Esophagus squamous epithelium (tissue), 5 donors: ENCODE measurements at places on chromosomes 16 and 17. TPM values are rescaled to one million over a fixed set of nuclear protein-coding genes. Genes with fewer than 3 reads are reported as not detected.

DNA sequence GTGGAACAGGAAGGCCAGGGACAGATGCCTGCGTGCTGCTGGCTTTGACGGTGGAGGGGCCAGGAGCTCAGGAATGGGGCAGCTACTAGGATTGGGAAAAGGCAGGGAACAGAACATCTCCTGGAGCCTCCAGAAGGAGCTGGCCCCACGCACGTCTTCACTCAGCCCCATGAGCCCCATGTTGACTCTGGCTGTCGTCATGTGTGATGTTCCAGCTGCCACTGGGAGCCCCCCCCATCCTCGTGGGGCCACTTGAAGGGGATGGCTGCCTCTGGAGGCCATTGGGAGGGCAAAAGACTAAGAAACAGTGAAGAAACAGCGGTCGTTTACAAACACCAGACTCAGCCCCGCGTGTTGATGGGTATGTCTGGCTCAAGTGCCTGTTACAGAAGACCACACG, 18.5 kb upstream of the APRT start:
- no peak for DNase-seq

DRC7 gene
- not detected for total RNA-seq

DNA sequence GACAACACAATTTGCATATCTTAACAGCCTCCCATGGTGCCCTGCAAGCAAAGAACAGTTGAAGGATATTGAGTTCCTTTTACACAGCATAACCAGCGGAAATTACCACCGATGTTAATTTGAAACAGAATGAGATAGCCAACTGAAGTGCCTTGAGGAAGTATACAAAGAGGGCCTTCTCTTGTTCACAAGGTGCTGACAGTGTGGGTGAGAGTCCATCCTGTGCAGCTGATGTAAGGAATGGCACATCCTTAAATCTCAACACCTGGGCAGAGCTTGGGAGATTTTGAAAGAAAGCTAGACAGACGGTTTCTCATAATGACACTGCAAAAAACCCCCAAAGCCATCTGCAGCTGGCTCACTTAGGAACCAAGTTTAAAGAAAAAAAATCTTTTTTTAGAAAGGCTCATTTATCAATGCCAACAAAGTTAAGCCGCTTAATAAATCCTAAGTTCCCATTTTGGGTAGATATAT, 818.6 kb downstream of the KCNJ2 start:
- no peak for DNase-seq

DNA sequence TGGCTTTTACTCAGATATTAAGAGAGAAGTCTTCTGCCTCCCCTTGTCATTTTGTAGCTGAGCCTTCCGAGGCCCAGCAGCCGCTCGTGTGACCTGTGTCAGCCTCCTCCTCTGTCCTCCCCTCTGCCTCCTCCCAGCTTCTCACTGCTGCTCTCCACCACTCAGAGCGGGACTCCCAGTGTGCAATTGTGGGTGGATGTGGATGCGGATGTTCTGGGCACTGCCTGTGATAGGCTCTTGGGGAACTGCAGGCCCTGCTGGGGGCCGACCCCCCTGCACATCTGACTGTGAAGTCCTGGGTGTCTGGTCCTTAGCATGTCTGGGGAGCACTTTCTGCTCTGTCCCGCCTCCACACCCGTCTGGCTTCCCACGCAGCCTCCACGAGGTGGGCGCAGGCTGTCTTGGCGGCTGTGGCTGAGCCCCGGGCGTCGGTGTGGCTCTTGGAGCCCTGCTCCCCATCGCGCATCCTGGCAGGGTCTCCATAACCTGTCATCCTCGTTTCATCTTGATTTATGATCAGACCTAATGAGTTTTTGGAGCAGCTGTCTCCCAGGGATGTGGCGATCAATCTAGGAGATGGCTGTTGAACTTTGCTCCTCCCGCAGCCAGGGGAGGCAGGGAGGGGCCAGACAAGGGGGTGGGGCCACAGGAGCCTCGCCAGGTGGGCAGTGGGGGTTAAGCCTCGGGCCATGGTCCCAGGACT, 28.1 kb downstream of the GRIN2C start:
- no peak for DNase-seq

DNA sequence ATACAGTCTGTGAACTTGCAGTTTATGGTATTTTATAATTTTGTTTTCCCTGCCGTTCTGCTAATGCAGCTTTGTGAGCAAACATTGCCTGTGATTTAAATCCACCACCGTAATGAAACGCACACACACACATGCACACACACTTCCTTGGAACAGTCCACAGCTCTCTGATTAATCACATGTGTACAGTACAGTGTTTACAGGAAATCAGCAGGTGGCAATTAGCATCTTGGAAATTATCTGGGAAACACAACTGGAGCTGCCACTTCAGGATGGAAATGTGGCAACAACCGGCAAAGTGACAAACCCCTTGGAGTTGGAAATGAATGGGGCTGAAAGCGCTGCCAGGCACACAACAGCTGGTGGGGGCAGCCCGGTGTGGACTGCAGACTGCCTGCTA, 12.9 kb upstream of the ZKSCAN2 start:
- no peak for DNase-seq

GRCh38 chr17:78179372-78179771, 7.5 kb downstream of the TK1 start:
- no peak for DNase-seq

DNA sequence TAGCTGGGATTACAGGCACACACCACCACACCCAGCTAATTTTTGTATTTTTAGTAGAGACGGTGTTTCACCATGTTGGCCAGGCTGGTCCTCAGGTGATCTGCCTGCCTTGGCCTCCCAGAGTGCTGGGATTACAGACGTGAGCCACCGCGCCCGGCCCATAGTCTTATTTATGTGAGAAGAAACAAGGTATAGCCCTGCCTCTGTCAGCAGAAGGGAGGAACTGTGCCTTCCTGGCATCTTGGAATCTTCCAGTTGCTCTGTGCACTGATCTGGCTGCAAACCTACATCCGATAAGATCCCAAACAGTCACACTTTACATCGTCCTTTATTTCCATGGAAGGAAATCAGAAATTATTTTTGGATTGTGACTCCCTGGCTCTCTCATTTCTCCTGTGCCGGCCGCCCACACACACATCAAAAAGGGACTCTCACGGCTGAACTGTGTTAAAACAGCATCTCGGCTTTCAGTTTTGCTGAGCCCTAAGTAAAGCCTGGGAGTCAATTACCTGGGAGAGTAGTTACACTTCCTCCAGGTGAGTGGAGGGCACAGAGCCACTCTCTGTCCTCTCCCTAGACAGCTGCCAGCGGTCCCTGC, 23.3 kb downstream of the WIPI1 start:
- no peak for DNase-seq

LRRC37A3 gene
- total RNA-seq: 3.4 TPM

- no peak for DNase-seq
These were observed 4.4 kb upstream of the PVALEF start for GRCh38 chr17:81160747-81161453.

- DNase-seq: no peak
These were observed 129.6 kb downstream of the ENGASE start for GRCh38 chr17:79204261-79204660.

DNA sequence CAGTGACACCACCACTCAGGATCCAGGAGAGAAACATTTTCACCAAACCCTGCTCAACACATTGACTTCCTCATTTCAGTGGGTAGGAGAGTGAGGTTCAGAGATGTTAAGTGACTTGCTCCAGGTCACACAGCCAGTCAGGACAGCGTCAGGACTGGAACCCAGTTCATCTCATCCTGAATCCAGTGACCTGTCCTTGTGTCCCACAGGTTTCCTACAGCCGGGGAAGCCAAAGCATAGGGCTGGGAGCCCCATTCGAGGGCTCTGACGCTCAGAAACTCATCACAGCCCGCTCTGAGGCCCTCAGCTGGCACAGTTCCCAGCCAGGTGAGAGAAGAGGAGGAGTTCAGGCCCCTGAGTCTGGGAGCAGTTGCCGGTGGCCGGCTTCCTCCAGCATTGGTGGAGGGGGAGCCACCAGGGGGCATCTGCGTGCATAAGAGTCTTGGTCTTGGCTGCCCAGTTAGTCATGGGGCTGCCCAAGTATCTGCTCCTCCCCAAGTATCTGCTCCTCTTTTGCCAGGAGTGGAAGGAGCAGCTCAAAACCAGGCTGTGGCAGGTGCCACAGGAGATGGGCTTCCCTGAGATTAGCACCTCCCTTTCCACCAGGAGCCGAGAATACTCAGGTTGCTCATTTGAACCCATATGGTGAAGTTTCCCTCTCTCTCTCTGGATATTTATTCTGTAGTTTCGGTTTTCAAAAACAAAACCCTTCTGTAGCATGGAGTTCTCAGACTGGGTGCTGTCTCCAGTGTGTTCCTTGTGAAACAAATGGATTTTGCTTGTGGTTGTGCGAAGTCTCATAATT, 56.0 kb downstream of the TNFRSF13B start:
- DNase-seq: no peak

GRCh38 chr16:10312784-10313724, 72.8 kb upstream of the ATF7IP2 start:
- no peak for DNase-seq

- DNase-seq: no peak
These were observed at the start of gene USP43 for GRCh38 chr17:9644910-9645751. USP43 (plus strand) TSS chr17:9645517; CDS start chr17:9645633, 116 bp downstream.

GRCh38 chr17:58189436-58190146, 2.9 kb upstream of the EPX start:
- no peak for DNase-seq

DNA sequence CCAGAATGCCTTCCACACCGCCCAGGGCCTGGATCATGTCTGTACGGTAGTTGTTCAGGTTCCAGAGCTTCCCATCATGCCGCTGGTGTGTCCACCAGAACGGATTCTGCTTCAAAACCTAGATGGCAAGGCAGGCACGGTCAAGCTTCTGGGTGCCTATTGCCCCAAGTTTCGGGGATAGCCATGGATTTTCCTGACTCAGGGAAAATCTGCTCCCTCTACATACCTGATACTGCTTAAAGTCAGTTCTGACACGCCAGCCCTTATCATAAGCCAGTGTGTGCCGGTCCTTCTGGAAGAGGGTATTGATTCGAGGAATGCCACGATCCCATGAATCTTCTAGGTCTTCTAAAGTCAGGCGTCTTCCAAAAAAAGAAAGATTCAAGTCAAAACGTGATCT, 11.4 kb upstream of the RILP start:
- no peak for DNase-seq

HS3ST4 gene
- total RNA-seq: 0.15 TPM

DNA sequence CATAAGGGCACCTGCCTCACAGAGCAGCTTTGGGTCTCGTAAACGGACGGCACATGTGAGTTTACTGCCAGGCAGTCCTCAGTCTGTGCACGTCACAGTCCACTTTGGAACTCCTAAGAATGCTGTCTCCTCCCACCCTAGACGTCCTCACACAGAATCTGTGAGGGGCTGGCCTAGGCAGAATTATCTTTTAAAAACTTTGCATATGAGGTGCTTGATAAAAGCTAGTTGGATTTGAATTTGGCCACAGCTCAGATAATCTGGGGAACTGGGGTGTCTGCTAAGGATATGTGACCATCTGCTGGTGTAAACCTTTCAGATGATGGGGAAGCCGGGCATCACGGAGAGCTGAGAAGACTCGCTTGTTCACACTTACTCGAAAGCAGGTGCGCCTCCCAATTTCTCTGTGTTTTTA, 64.4 kb downstream of the METRNL start:
- no peak for DNase-seq

DNA sequence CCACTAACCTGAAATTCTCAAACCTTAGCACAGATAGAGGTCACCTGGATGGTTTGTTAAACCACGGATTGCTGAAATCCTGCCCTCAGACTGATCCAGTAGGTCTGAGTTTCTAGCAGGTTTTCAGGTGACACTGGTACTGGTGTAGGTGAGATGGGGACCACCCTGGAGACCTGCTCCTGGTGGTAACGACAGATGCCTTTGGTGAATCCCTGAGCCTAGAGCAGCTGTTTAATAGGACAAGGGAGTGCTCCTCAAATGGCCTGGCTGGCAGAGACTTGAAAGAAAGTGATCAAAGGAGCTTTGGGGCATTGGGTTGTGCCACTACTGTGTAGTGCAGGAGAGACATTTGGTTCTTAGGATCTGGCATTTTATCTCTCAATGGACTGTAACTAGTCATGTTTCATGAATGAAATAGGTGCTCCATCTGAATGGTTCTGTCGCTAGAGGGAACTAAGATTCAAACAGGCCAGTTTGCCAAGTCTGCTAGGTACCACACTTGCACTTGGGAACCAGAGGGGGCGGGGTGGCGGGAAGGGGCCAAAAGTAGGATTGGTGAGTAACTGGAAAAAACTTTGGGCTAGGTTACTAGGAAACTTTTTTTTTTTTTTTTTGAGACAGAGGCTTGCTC, 2.9 kb upstream of the IFI35 start:
- DNase-seq: no peak

GRCh38 chr17:74157366-74157765, 46.1 kb upstream of the RPL38 start:
- no peak for DNase-seq

DNA sequence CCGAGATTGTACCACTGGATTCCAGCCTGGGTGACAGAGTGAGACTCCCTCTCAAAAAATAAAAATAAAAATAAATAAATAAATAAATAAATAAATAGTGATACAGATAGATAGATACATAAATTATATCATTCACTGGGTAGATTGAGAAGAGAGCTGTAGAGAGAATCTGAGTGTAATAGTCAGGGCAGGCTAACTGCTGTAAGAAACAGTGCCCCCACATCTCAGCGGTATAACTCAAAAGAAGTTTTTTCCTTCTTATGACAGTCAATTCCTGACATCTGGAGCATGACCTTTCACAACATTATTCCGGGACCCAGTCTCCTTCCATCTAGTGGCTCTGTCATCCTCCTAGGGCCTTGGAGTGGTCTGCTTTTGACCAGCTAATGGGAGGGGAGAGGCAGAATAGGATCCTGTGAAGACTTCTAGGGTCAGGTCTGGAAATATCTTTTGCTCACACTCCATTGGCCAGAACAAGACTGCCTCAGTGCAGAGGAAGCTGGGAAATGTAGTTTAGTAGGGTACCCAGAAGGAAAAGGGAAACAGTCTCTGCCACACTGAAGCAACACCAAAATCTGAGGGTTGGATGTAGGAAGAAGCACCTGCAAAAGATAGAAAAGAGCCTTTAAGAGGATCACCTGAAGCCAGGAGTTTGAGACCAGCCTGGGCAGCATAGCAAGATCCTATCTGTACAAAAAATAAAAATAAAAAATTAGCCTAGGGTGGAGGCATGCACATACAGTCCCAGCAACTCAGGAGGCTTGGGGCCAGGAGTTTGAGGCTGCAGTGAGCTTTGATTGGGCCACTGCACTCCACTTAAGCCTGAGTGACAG, 3.0 kb upstream of the QPRT start:
- no peak for DNase-seq

- DNase-seq: no peak
These were observed 195.4 kb upstream of the C17orf78 start for GRCh38 chr17:37180376-37180775.

CCL17 gene
- not detected for total RNA-seq

DNA sequence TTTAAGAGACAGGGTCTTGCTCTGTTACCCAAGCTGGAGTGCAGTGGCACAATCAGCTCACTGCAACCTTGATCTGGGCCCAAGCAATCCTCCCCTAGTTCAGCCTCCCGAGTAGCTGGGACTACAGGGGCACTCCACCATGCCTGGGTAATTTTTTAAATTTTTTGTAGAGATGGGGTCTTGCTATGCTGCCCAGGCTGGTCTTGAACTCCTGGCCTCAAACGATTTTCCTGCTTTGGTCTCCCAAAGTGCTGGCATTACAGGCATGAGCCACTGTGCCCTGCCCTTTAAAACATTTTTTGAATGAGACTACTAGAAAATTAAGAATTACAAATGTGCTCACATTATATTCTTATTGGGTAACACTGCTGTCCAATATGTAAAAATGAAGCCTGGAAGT, 161.7 kb upstream of the FAM20A start:
- DNase-seq: no peak
